ENCODE measurements at places on chromosomes 6 and 20.

DNA sequence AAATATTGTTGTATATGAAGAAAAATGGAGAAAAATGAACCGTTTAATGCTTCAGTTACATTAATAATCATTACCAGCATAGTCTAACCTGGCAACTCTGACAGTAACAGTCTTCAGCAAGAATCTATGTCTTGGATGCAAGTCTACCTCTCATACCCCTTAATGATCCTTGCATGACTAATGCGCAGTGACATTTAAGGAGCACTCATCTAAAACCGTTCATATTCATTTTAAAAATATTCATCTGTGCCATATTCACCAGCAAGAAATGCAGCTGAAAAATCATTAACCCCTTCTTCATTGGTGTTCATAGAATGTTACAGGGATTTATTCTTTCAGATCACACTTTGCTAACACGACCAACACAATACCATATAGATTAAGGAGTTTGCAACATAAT is 227.2 kb upstream of the ASCC3 start:
- DNase-seq = no peak

DNA sequence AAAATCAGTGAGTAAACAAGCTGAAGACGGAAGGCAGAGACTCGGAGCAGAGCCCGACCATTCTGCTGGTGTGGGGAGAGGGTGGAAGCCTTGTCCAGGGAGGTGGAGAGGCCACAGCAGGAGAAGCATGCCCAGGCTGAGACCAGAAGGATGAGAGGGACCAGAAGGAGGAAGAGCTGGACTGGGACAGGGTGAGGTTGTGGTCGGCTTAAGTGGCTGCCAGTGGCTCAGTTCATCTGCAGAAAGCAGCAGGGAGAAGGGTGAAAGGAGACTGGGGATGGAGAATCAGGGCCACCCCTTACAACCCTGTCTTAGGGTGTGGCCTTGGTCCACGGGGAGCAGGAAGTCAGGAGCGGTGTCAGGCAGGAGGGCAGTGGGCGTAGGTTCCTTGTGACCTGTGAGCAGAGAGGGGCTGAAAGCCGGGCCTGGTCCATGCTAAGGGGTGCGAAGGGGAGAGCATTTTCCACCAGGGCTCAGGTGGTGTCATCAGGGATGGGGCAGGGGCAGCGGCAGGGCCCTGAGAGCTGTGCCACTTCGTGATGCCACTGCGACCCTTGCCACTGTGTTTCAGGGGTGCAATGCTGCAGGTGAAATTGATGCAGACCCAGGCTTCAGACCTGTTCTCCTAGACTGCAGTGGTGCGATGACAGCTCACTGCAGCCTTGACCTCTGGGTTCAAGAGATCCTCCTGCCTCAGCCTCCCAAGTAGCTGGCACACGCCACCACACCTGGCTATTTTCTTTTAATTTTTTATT is 81.1 kb downstream of the TTLL2 start:
- DNase-seq = no peak

DNA sequence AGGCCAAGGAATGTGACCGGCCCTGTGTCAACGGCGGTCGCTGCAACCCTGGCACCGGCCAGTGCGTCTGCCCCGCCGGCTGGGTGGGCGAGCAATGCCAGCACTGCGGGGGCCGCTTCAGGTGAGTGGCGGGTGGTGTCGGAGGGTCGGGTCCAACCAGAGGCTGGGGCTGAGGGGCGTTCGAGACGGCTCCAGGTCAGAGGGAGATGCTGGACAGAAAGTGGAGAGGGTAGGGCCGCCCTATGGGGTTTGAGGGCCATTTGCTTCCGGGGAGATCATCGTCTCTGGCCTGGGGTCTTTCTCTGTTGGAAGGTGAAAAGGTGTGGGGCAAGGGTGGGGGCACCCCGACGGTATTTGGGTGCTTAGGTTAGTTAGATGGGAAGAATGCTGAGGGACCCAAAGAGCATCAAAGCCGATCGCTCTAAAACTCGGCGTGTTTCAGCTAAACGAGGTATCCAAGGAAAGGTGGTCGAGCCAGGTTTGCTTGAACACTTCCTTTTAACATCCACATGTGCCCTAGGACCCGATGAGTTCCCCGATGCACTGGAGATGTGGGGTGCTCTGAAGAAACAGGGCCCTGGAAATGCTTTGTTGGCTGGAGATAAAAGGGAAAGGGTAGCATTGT is 691 bp downstream of the ATRN start:
- no peak for DNase-seq

GRCh38 chr20:62710886-62711702 is 2.5 kb downstream of the NTSR1 start:
- DNase-seq = no peak
